Activated CD4-positive, alpha-beta T cell treated with anti-CD3 and anti-CD28 coated beads for 4 hours (primary cell): ENCODE measurements at places on chromosomes 7 and 10.
A peak's percentile ranks its signal among the peaks of the same experiment; 100 is the strongest.

GRCh38 chr7:2105280-2105679 is 127.5 kb downstream of the MAD1L1 start:
- DNase-seq: no peak

DNA sequence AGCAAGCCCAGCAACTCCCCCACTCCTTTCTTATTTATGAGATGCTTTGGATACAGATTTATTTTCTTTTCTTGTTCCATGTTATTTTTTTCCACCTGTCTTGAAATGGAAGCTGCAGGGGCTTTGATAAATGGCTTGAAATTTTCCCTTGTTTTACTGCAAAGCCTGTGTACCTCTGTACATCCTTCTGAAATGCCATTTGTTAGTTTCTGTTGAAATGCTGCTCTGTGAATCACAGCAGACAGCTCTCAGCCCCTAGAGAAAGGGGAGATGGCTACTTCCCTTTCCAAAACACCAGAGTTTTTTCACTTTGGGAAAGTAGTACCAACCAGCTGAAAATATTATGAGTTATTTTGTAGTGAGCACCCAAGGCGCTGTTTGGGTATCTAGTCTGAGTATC is 304.2 kb downstream of the ELMO1 start:
- DNase-seq: no peak

DNA sequence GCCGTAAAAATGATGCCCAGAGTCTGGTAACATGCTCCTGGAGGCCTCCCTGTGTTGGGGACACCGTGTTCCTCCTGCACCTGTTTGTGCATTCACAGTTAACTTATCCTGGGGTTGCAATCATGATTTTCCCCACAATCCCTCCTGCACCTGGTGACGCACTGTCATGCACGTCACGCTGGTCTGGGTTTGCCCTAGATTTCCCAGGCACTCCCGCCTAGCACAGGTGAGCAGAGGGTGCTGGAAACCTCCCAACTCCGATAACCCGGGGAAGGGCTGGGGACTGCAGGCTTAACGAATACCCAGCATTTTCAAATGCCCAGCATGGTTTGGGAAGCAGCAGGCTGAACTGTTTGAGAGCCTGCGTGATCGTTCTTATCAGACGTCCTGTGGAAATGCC is 427.1 kb downstream of the TCERG1L start:
- DNase-seq: no peak

GRCh38 chr10:56470701-56471100 is 109.6 kb upstream of the ZWINT start:
- DNase-seq: no peak

DNA sequence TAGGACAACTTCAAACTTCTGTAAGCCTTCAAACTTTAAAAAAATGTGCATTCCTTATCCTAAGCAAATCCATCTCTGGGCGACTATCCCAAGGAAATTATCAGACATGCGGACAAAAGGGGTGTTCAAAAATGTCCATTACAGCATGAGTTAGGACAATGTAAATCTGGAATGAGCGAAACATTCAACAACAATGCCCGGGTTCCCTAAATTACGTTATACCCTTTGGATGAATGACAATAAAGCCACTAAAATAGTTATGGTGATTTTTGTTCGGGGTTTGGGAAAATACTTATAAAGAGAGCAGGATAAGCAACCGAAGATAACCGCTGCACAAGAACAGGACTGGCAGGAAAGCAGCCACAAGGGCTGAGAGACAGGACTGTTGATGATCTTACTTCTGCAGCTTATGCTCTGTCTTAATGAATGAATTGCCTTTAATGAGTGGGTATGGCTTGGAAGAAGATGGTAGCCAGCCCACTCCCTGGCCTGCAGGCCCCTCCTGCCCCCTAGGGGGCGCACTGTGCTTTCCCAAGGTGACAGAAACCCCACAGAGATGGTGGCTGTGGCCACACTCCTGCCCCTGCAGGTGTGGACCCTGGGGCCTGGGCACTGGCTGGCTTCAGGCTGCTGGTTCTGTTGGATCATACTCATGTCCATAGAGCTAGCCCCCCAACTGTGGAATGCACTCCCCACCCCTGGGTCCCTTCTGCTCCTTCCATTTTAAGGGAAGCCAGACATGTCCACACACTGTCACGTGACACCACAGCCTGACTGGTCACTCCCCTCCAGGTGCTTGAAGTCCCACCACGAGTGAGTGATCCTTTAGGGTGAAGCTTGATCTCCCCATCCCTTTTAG is 45.0 kb downstream of the ZCCHC24 start:
- DNase-seq: peak; percentile 16

GRCh38 chr10:122849900-122850605 is 4.4 kb upstream of the CUZD1 start:
- DNase-seq: no peak

DNA sequence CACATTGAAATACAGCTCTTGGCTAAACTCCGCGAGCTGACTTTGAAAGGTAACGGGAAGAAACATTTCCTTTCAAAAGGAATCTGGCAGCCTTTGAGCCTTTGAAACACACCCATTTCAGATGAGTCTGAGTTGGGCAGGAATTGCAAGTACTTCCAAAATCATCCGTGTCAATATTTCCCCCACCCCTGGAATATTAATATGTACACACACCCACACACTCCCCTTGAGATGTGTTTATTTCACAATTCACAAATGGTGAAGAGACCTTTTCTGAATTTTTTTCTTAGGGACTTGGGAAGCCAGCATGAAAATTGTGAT is 438.7 kb upstream of the NRP1 start:
- DNase-seq: no peak

- no peak for DNase-seq
Measured at GRCh38 chr7:19094598-19095352, 22.7 kb downstream of the TWIST1 start.

- no peak for DNase-seq
Measured at GRCh38 chr7:12315049-12315448, 88.6 kb downstream of the VWDE start.

DNA sequence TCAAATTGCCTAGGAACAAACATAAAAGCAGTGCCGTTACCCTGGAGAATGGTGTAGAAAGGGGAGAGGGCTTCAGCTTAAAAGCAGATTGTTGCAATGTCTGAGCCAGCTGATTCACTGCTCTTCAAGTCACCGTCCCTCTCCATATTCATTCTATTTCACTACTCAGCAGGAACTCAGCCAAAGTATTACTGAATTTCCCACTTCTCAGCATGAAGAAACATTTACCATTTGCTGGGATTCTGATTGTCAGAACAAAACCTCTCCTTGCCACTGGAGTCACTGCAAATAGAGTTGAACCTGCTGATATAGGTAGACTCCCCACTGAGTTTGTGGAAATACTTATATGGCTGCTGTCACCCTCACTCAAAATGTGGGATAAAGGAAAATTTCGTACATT is 71.7 kb downstream of the PPP1R17 start:
- no peak for DNase-seq

- no peak for DNase-seq
Measured at GRCh38 chr7:111992601-111993000, 213.6 kb downstream of the DOCK4 start.

DNA sequence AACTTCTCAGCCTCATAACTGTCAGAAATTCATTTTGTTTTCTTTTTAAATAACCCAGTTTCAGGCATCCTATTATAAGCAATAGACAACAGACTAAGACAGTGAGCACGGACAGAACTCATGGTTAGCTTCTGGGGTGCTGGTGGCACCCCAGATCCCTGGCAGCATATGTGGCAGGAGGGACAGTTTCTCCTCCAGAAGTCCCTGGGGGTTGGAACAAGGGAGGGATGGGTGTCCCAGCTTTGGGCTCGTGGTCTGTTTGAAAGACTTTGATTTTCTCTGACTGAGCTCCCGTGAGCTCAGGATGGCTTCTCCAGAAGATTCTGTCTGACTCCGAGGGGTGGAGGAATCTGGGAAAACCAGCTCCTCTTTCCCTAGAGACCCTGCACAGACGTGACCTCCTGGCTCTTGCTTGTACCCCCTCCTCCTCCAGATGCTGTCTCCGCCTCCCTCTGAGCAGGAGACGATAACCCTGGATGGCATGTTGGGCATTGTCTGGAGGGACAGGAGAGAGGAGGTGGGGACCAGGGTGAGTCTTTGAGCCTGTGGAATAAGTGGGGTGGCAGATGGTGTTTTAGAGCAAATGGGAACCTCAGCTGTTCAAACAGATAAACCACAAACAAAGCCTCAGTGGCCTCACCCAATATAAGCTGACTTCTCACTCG is 421.1 kb downstream of the GLRX3 start:
- DNase-seq: no peak

- no peak for DNase-seq
Measured at GRCh38 chr10:102801978-102802377, 35.2 kb downstream of the CYP17A1 start.

GRCh38 chr7:127245607-127246006 is 7.1 kb downstream of the GRM8 start:
- no peak for DNase-seq

DNA sequence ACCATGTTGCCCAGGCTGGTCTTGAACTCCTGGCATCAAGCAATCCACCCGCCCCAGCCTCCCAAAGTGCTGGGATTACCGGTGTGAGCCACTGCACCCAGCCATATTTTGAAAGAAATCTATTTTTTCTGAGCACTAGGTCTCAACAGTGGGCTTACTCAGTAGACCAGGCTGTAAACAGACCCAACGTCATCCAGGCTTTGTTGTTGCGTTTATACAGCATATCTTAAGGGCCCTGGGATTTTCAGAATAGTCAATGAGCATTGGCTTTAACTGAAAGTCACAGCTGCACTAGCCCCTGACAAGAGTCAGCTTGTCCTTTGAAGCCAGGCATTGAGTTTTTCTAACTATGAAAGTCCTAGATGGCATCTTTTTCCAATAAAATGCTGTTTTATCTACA is 49.8 kb downstream of the STK17A start:
- no peak for DNase-seq

GRCh38 chr10:86756511-86757112 is at the start of gene BMPR1A:
TSS of gene BMPR1A (plus strand) at chr10:86756619. CDS start at chr10:86876019, 119,400 bp downstream.
- DNase-seq: no peak

DNA sequence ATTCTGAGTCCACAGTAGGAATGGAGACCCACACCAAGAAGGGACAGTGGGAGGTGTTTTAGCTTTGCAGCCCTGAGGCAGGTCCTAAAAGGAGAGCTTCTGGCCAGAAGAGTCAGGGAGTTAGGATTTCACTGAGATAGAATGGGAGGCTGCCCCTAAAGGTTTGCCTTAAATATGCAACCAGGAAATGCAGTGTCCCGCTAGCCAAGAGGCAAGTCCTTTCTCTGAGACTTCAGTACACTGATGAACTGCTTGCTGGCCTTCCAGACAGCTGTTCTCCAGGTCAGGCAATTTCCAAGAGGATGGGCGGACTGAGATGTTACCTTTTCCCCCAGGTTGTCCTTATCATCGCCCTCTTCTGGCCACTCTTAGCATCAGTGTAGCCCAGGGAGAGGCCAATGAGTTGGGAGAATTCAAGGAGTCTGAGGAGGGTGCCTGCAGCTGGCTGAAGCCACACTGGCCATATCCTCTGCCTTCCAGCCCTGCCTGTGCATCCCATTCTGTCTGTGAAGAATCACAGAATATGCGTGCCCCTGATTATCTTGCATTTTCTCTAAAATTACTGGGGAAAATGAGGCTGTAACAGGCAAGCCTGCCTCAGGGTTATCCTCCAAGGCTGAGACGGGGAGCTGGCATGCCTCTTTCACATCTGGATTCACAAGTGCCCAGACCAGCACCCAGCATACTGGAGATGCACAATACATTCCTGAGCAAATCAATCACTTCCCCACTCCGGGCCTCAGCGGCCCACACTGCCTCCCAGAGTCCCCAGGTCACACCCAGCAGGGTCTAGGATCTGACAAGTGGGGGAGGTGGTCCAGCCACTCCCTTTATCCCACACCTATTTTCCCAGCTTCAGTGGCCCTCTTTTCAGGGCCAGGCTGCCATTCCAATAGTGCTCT is 2.4 kb downstream of the TLL2 start:
- no peak for DNase-seq

DNA sequence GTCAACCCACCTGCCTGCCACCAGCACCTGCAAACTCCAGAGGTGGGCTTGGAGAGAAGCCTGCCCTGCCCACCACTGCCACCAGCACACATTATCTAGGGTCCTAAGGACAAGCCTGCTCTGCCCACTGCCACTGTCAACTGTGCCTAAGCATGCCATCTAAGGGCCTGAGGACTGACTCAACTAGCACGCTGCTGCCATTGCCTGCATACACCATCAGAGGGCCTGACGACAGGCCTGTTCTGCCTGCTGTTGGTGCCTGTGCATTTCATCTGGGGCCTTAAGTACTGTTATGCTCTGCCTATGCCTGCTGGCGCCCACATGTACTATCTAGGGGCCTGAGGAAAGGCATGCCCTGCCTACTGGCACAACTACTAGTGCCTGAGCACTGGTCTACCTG is 27.0 kb upstream of the LRRD1 start:
- no peak for DNase-seq

DNA sequence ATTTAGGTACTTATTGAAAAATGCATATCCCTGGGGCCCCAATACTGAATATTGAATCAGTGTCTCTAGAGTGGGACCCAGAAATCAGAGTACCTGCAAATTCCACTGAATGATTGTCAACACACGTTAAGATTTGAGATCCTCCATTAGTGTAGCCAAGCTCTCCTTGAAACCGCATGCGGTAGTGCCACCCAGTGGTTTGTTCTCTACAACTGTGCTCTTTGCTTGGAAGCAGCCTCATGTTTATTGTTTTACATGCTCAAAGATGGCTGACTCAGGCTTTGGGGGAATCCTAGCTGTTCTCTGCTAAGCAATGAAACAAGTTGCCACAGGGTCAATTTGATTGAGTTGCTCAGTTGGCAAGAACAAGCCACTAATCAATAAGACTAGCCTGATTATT is 340.2 kb upstream of the CELF2 start:
- DNase-seq: no peak

- no peak for DNase-seq
Measured at GRCh38 chr10:114714281-114714741, 56.2 kb upstream of the ABLIM1 start.

- no peak for DNase-seq
Measured at GRCh38 chr10:123428391-123428790, 237.8 kb upstream of the GPR26 start.

DNA sequence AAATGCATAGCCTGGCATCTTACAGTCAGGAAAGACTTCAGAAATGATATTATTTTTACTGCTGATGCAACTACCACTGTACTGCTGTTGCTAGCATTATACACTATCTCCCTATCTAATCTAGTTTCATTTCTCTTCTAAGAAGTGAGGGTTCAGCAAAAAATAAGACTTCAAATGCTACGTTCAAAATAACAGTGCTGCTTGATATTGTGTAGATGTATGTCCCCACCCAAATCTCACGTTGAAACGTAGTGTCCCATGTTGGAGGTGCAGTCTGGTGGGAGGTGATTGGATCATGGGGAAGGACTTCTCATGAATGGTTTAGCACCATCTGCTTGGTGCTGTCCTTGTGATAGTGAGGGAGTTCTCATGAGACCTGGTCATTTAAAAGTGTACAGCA is 129.4 kb downstream of the ANK3 start:
- DNase-seq: no peak

- no peak for DNase-seq
Measured at GRCh38 chr7:11750191-11750590, 81.8 kb downstream of the THSD7A start.
